ENCODE measurements at places on chromosomes 12 and 14.

DNA sequence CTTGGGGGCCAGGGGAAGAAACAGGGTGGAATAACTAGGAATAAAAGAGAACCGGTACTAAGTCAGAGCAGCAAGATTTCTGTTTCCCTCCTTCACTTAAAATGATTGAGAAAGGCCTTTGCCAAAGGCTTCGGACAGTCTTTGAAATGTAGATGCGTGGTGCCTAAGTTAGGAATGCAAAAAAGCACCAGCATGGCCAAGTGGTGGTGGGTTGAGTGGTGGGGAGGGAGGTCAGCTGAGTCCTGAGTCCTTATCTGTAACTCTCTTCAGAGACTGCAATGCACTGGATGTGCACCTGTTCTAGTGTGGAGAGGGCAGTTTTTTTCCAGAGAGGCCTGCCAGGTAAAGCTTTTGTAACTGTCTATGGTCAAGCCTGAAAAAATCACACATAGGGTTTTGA lies 919.9 kb downstream of the FSCB start:
- DNase-seq = no peak

- no peak for DNase-seq
Observed at GRCh38 chr12:2692080-2692479, 102.7 kb upstream of the FKBP4 start.

DNA sequence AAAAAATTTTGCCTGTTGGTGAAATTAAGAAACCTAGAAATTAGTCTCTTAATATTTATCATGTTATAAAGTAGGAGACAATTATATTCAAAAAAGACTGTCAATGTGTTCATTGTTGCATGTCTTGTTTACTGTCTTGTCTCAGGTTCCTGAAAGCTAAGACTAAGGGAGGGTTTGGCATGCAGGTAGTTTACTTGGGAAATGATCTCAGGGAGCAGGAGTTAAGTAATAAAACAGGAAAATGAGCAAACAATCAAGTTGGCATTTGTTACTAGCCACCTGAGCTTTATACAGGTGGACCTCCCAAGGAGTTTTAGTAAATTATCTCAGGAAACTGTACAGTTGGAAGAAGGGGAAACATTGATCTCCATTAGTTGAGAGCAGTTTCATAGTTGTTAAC lies 188.0 kb upstream of the MDGA2 start:
- no peak for DNase-seq

DNA sequence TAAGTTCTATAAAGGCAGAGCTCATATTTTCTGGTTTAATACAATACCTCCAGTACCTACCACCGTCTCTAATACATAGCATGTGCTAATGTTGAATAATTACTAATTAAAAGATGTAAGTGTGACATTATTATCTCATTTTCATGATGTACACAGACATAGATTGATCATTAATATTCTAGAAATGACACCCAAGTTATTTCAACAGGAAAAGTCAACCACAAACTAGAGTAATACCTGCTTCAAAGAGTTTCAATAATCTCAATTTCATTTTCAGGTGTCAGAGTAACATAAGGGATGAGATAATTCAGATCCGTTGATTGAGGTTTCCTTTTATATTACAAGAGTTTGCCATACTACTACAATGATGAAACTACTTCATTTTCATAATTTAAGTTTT lies 388.9 kb downstream of the SOX5 start:
- DNase-seq = no peak

DNA sequence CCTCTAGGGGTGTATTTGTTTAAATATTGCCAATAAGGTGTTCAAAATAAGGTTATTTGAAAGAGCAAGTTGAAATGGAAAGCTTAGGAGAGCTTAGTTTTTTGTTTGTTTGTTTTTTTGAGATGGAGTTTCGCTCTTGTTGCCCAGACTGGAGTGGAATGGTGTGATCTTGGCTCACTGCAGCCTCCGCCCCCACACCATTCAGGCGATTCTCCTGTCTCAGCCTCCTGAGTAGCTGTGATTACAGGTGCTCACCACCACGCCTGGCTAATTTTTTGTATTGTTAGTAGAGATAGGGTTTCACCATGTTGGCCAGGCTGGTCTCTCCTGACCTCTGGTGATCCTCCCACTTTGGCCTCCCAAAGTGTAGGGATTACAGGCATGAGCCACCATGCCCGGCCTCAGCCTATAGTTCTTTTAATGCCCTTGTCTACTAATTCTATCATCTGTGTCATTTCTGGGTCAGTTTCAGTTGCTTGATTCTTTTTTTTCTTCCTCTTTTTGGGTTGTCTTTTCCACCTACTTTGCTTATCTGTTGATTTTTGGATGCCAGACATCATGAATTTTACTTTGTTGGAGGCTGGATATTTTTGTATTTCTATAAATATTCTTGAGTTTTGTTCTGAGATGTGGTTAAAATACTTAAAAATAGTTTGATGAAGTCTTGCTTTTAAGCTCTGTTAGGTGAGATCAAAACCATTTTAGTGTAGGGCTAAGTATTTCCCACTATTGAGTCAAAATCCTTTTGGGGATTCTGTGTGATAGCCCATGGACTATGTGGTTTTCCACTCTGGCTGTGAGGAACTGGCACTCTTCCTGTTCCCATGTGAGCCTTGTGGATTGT lies 18.7 kb downstream of the RCOR1 start:
- DNase-seq = no peak

DNA sequence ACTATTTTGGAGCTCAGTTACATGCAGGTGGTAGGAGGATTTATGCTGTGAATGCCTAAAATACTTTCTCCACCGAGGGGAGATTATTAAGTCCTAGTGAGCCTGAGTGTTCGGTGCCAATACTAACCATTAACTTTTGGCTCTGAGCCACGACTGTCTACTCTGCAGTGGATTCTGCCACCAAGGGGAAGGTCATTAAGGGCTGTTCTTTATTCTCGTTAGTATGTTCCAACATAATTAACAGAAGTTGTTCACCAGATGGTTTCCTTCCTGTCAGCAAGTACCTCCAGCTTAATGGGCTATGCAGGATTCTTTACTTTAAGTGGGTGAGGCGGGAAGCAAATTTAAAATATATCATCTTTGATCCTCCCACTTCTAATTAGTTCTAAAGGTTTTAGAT lies 326.3 kb downstream of the BMP4 start:
- no peak for DNase-seq

DNA sequence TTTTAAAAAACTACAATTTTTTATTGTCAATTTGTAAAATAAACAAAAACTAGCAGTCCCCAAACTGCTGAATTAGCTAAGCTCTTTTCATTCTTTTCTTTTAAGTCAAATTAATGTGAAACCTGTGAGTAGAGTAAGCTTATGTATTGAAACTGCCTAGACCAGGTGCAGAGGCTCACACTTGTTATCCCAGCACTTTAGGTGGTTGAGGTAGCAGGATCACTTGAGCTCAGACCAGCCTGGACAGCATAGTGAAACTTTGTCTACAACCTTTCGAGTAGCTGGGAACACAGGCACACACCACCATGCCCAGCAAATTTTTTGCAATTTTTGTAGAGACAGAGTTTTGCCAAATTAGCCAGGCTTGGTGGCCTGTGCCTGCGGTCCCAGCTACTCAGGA lies 26.4 kb downstream of the SCFD1 start:
- DNase-seq = no peak

DNA sequence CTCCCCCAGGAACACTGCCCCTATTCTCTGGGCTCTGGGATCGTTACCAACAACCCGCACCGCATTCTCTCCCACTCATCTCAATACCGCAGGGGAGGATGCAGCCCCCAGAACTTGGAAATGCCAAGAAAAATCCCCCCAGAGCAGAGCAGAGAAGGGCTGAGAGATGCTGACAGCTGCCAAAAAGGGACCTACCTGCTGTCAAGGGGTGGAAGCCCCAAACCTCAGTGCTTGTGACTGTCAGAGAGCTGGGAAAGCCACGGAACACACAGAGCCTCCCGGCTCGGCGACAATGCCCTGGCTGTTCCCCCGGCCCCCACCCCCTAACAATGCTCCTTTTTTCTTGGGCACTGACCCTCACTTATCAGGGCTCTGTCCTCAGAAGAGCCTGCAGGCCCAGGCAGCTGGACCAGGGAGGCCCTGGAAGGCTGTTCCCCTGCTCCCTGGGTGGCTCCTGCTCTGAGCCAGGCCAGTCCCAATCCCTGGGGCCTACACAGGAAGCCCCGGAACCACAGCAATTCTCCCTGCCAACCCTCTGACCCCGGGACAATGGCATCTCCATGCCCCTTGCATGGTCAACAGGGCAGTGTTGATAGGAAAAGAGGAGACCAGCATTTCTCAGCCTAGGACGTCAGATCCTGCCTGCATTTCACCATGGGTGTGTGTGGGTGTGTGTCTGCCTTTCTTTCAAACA lies 78.9 kb downstream of the ITPK1 start:
- DNase-seq = no peak

- no peak for DNase-seq
Observed at GRCh38 chr12:14696265-14696741, at the start of gene GUCY2C. TSS of gene GUCY2C (minus strand) at chr12:14696599. CDS start at chr12:14696448, 151 bp downstream.

DNA sequence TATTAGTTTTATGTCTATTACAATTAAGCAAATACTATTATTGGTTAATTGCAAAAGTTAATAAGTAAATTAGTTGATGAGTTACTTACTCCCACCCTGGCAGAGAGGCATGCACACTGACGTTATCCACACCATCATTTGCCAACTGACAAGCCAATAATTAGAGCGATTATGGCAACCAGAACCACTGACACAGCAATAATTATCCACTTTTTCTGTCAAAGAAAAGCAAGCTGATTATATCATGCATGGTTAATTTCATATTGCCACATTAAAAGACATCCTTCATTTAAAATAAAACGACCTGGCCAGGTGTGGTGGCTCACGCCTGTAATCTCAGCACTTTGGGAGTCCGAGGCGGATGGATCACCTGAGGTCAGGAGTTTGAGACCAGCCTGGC lies 43.1 kb downstream of the STX2 start:
- DNase-seq = no peak

- DNase-seq = no peak
Observed at GRCh38 chr14:68978172-68978911, 760 bp downstream of the ACTN1 start.

GRCh38 chr12:51721282-51721940 lies 127.1 kb downstream of the FIGNL2 start:
- peak; percentile 15 for DNase-seq

GRCh38 chr12:42468341-42468821 lies 121.2 kb downstream of the PRICKLE1 start:
- no peak for DNase-seq

DNA sequence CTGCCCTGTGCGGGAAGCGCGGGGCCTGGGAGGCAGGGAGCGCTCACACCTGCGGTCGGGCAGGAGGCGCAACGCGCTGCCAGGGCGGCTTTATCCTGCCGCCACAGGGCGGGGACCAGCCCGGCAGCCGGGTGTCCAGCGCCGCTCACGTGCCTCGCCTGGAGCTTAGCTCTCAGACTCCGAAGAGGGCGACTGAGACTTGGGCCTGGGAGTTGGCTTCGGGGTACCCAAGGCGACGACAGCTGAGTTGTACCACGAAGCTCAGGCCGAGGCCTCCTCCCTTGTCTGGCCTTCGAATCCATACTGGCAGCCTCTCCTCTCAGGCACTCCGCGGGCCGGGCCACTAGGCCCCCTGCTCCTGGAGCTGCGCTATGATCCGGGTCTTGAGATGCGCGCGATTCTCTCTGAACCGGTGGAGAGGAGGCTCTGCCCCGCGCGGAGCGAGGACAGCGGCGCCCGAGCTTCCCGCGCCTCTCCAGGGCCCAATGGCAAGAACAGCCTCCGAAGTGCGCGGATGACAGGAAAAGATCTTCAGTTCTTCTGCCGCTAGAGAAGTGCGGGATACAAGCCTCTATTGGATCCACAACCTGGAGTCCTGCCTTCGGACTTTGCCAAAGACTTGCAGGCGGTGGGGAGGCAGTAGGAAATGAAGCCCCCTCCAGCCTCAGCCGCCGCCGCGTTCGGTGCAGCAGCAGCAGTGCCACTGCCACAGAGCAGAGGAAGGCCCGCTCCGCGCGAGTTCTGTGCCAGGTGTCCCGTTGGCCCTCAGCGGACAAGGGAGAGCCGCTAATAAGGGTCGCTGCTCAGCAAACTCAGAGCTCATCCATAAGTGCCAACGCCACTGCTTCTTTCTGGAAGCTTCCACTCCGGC lies 6.8 kb downstream of the SIX1 start:
- DNase-seq = no peak

- no peak for DNase-seq
Observed at GRCh38 chr12:28177461-28177860, 12.8 kb upstream of the CCDC91 start.

DNA sequence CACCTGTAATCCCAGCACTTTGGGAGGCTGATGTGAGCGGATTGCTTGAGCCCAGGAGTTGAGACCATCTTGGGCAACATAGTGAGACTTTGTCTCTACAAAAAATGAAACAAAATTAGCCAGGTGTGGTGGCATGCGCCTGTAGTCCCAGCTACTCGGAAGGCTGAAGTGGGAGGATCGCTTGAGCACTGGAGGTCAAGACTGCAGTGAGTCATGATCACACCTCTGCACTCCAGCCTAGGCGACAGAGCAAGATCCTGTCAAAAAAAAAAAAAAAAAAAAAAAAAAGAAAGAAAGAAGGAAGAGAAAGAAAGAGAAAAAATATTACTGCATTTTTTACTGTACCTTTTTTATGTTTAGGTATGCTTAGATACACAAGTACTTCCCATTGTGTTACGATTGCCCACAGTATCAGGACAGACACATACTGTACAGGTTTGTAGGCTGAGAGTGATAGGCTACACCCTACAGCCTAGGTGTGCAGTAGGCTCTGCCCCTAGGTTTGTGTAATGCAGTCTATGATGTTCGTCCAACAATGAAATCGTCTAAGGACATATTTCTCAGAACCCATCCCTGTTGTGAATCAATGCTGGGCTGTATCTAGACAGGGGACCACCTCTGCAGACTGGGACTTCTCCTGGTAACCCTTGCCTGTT lies 160.4 kb upstream of the PWP1 start:
- DNase-seq = no peak

DNA sequence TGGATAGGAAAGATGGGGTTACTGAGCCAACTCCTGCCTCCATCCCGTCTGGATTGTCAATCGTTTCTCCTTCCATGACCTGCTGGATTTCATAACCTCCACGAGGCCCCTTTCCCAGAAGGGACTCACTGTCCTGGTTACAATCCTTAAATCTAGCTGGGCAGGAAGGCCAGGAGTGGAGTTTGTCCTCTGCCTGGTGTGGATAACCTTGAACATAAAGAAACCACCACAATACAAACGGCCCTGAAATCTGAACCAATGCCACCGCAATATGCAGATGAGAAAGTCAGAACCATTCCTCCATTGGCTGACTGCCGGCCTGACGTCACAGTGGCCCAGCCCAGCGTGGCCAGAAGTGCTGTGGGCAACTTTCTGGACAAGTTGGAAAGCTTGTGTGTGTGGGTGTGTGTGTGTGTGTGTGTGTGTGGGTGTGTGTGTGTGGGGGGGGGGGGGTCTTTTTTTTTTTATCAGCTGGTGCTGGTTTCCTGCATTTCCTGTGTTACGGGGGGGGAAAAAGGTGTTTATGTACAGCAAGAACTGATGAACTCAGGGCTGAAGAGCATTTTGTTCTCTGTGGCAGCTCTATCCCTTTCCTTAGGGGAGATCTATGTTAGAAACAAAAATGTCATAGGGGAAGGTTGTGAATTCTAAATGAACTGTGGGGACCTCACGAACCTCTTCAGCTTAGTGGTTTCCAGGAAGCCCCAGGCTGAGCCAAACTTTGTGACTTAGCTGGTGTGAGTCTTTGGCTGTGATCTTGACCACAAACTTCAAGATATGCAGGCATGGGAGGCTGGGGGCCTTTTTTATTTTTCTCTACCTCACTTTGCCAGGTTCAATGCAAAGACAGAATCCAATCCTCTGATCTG lies 81.6 kb upstream of the MED13L start:
- peak; percentile 24 for DNase-seq

Measured in stimulated activated CD8-positive, alpha-beta memory T cell treated with anti-CD3 and anti-CD28 coated beads, Interleukin-15, amount 100 ng/mL, for 24 hours (primary cell).